Stimulated activated CD8-positive, alpha-beta memory T cell treated with anti-CD3 and anti-CD28 coated beads, Interleukin-7, amount 100 ng/mL, for 4 hours (primary cell): ENCODE measurements at places on chromosomes 6 and 20.

DNA sequence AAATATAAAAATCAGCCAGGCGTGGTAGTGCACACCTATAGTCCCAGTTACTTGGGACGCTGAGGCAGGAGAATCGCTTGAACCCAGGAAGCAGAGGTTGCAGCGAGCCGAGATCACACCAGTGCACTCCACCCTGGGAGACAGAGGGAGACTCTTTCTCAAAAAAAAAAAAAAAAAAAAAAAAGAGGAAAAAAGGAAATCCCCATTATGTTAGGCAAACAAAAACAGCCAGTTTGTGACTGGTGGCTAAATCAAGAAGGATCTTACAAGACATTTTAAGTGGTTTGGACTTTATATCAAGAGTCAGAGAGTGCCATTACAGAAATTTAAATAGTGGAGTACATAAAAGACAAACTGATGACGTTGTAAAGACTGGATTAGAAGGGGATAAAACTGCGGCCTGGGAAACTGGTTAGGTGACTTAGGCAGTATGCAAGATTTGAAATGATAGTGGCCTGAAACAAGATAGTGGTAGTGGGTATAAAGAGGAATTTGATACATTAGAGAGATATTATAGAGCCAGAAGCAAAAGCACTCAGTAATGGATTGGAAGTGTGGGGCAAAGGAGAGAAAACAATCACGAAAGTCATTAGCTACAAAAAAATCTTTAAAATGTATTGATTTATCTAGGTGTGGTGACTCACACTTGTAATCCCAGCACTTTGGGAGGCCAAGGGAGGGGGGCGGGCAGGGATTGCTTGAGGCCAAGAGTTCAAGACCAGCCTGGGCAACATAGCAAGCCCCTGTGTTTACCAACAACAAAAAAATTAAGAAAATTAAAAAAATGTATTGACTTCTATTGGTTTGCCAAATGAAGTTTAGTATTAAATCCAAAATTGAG, 1.7 kb upstream of the MYO6 start:
- DNase-seq = no peak

GRCh38 chr6:45781890-45782289, 233.8 kb downstream of the CLIC5 start:
- DNase-seq = no peak

GRCh38 chr6:156703719-156704118, 73.5 kb upstream of the ARID1B start:
- DNase-seq = no peak

DNA sequence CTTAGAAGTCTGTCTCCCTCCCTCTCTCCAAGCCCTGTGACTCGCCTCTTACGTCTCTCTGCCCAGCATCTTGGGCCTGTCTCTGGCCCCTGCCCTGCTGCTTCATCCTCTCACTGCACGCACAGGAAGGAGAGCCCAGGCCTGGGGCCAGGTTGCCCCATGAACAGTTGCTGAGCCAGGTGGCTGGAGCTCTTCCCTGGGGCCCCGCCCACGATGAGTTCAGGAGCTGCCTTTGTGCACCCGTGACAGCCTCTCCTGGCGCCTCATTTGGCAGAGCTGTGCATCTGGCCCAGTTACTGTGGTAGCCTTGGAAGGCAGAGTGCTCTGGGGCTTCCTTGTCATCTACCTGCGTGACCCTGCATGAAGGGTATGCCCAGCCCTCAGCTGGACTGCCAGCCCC, 44.5 kb downstream of the SLC52A3 start:
- DNase-seq = no peak

- DNase-seq = no peak
These were observed 955.1 kb downstream of the KIF16B start for GRCh38 chr20:15618110-15618509.

DNA sequence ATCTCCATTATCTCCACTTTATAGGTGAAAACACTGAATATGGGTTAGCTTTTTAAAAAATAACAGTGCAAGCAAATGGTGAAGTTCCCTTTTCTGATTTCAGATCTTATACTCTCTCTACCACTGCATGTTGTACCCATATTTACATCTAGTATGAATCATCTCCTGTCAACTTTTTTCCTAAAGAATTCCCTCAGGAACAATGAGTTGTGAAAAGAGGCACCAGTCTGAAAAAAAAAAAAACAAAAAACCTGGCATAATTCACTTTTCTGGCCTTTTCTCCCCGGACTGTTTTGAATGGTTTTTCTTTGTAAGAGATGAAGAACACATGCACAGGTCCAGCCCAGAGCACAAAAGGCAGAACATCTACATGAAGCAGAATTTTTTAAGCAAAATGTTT, 596.0 kb downstream of the COL12A1 start:
- no peak for DNase-seq

- DNase-seq = no peak
These were observed 27.3 kb upstream of the SPDEF start for GRCh38 chr6:34583461-34583860.

DNA sequence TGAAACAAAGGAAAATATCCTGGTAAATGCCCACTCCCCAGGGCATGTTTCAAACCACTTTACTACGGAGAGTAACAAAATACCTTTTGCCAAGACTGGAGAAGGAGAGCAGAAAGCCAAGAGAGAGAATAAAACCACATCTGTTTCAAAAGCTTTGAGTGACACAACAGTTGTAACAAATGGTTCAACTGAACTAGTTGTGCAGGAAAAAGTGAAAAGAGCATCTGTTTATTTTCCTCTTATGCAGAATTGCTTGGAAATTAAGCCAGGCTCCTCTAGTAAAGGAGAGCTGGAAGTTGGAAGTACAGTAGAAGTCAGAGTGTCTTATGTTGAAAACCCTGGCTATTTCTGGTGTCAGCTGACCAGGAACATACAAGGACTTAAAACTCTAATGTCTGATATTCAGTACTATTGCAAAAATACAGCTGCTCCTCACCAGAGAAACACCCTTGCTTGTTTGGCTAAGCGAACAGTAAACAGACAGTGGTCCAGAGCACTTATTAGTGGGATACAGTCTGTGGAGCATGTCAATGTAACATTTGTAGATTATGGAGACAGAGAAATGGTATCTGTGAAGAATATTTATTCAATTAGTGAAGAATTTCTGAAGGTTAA, 2.6 kb downstream of the TDRD6 start:
- DNase-seq = no peak

- DNase-seq = no peak
These were observed 66.1 kb upstream of the MLN start for GRCh38 chr6:33869826-33870423.

DNA sequence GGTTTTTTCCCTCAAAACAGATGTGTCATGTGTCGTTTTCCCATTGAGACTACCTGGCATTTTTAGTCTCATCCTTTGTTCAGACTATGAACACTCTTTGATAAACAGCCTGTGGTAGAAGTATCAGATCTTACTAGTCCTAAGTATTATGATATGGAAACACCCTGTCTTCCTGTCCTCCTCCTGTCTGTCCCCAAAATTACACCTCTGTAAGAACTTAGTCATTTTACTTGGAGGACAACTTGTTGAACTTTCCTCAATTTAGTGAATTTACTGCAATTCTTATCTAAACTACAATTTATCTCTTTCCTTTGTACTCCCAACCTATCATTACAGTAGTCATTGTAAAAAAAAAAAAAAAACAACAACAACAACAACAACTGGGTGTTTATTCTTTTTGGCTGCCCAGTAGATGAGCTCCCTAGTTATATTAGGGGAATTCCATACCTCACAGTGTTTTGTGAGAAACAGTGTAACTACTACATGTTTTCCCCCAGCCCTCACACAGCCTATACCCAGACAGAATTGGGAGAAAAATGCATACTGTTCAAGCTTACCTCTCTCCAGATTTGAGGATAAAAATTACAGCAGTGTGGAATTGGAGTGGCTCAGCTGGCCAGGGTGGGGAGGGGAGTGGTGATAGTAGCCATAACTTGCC, 18.5 kb upstream of the ERVFRD-1 start:
- DNase-seq = no peak

- DNase-seq = no peak
These were observed 82.2 kb downstream of the MAN1A1 start for GRCh38 chr6:119267126-119267905.

GRCh38 chr6:170134031-170134470, 156.8 kb downstream of the DLL1 start:
- no peak for DNase-seq

GRCh38 chr6:6893701-6894100, 214.1 kb upstream of the RREB1 start:
- no peak for DNase-seq

- no peak for DNase-seq
These were observed 117.6 kb upstream of the CCN2 start for GRCh38 chr6:132068766-132069165.

GRCh38 chr6:89298680-89299465, 16.2 kb downstream of the GABRR2 start:
- DNase-seq = peak; percentile 17

- DNase-seq = no peak
These were observed 150.7 kb upstream of the LAMP5 start for GRCh38 chr20:9363673-9364072.

DNA sequence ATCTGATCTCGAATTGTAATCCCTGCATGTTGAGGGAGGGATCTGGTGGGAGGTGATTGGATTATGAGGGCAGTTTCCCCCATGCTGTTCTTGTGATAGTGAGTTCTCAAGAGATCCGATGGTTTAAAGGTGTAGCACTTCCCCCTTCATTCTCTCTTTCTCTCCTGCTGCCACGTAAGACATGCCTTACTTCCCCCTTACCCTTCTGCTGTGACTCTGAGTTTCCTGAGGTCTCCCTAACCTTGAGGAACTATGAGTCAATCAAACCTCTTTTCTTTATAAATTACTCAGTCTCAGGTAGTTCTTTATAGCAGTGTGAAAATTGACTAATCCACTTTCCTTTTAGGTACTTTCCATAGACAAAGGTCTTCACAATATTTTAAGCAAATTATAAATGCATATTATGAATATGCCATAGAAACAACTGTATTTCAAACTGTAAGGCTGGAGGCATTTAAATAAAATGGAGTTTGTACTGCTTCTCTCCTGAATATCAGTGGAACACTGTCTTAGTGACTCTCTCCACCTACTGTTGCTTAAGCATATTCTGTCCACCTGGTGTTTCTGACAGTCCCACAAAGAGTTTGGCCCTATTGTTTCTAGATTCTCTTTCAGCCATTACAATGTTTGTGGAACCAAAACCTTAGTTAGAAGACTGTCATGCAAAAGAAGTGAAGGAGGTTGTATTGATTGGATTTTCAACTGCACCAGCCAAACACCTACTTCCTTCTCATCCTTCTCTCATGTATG, 24.3 kb upstream of the IL17A start:
- DNase-seq = no peak

DNA sequence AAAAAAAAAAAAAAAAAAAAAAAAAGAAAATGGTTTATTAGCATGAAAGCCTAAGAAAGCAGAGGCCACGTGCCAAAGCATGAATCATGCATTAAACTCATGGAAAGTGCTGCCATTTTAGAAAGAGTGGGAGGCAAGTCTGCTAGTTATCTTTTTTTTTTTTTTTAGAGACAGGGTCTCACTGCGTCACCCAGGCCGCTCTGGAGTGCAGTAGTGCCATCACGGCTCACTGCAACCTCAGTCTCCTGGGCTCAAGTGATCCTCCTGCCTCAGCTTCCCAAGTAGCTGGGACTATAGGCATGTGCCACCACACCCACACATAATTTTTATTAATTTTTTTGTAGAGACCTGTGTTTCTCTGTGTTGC, 5.2 kb downstream of the VWA7 start:
- peak; percentile 35 for DNase-seq

GRCh38 chr6:40163924-40164323, 229.7 kb upstream of the MOCS1 start:
- no peak for DNase-seq

GRCh38 chr6:106736502-106736901, 107.1 kb downstream of the QRSL1 start:
- no peak for DNase-seq

- DNase-seq = peak; percentile 65
These were observed at the start of gene ZBTB12 for GRCh38 chr6:31901953-31902643. Gene ZBTB12, minus strand, starts transcription at chr6:31902086. Its CDS starts 781 bp downstream, at chr6:31901305.

DNA sequence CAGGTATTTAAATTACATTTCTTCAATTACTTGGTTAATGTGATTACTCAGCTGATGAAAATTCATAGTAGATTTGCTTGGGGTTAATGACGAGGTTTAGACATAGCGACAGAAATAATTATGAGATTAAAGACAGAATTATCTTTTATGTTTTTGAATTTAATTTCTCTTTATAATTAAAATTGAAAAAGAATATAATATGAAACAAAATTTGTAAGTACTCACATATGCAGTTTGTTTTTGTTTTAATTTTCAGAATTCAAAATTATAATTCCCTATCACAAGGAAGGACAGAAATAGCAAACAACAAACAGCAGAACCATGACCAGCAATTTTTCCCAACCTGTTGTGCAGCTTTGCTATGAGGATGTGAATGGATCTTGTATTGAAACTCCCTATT, at the start of gene TAAR8:
Gene TAAR8, plus strand, starts transcription at position 301 of the 400 bp plus-strand sequence. Its CDS starts 21 bp downstream, at position 322.
- no peak for DNase-seq

DNA sequence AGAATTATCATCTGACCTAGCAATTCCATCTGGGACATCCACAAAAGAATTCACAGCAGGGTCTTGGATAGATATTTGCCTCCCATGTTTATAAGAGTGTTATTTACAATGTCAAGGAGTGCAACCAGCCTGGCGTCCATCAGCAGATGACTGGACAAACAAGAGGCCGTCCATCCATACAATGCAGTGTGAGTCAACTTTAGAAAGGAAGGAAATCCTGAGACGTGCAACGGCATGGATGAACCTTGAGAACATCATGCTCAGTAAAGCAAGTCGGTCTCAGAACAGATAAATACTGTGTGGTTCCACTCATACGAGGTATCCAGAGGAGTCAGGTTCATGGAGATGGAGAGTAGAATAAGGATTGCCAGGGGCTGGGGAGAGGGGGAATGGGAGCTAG, 46.4 kb downstream of the FOXF2 start:
- DNase-seq = no peak

DNA sequence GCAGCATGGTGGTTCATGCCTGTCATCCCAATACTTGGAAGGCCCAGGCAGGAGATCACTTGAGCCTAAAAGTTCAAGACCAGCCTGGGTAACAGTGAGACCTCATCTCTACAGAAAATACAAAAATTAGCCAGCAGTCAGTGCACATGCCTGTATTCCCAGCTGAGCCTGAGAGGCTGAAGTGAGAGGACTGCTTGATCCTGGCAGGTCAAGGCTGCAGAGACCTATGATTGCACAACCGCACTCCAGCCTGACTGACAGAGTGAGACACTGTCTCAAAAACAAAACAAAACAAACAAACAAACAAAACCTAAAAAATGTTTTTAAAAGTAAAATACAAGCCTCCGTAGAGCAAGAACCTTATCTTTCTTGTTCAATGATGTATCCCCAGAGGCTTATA, 6.0 kb downstream of the CEP85L start:
- no peak for DNase-seq

- no peak for DNase-seq
These were observed 155.4 kb downstream of the DLL1 start for GRCh38 chr6:170135461-170135820.
